ENCODE measurements at places on chromosomes 2 and 18.
A peak's percentile ranks its signal among the peaks of the same experiment; 100 is the strongest.

- no peak for DNase-seq
These were observed 44.5 kb downstream of the KCNF1 start for GRCh38 chr2:10956006-10956790.

GRCh38 chr18:44887227-44887631 is 206.5 kb downstream of the SETBP1 start:
- peak; percentile 70 for DNase-seq

GRCh38 chr18:35387152-35387571 is 10.0 kb upstream of the ZNF396 start:
- DNase-seq = no peak

DNA sequence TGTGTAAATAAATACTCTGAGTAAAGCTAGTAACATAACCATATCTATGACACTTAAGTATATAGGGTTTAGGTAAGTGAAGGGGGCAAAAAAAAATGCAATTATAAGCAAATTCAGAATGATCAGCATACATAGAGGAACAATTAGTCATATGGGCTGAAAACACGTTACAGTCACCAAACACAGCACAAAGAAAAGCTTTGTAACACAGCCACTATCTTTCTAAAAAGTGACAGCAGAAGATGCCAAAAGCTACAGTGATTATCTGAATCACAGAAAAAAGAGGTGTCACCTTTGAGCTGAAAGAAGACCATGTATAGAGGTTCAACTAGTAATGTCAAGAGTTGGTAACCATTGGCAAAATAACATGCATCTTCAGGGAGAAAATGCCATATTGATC is 115.5 kb downstream of the ERBB4 start:
- no peak for DNase-seq

DNA sequence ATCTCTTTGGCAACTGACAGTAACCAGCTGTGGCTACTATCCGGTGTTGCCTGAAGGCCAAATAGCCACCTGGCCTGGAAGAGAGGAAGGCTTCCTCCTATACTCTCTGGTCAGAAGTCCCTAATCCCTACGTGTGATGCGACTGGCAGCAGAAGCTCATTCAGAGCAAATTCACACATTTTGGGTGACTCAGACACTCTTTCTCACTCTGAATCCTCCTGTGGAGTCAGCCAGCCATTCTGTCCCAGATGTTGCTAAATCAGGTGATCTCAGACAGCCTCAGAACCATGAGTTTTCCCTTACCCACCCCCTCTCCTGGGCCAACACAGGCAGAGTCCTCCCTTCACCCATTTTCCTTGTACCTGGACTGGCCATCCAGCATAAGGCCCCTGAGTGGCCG is 34.7 kb downstream of the CFAP53 start:
- no peak for DNase-seq

DNA sequence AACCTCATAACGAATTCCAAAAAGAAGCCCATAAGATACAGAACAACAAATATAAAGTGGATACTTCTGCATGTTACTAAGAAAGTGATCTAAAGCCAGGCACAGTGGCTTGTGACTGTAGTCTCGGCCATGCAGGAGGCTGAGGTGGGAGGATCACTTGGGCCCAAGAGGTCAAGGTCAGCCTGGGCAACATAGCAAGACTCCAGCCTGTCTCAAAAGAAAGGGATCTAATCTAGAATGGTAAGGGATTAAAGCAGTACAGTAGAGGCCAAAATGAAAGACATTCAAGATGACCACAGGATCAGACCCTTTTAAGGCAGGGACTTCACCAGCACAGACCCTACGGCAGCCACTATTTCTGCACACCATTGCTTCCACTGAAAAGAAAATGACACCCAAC is 3.8 kb downstream of the COBLL1 start:
- DNase-seq = no peak

- DNase-seq = no peak
These were observed 141.4 kb downstream of the SPP2 start for GRCh38 chr2:234191819-234192407.

DNA sequence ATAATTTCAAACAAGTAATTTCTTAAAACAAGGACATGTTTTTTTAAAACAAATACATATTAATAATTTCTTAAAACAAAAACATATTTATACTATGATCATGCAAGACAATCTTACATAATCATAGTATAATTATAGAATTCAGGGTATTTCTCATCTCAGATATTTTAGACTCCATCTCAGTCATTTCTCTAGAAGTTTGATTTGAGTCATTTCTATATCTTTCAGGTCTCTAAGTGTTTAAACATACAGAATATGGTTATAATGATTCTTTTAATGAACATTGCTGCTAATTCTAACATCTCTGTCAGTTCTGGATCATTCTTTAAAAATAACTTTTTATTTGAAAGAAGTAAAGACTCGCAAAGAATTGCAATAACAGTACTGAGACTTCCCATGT is 154.2 kb upstream of the KYNU start:
- DNase-seq = peak; percentile 49

DNA sequence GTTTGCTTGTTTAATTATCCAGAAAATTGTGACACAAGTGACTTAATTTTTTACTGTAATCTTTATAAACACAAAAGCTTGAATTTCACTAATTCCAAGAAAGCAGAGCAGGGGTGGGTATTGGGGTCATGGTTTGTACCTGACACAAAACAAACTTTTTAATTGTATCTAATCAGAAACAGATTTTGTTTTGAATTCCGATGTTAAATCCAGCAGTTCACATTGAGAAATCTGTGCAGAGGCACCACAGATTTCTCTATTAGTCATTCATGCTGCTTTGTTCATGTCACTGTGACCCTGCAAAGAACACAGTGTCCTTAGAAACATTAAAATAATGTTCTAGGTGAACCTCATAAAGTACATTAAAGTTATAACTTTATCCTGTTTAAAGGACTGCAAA is 443.4 kb downstream of the NYAP2 start:
- no peak for DNase-seq

DNA sequence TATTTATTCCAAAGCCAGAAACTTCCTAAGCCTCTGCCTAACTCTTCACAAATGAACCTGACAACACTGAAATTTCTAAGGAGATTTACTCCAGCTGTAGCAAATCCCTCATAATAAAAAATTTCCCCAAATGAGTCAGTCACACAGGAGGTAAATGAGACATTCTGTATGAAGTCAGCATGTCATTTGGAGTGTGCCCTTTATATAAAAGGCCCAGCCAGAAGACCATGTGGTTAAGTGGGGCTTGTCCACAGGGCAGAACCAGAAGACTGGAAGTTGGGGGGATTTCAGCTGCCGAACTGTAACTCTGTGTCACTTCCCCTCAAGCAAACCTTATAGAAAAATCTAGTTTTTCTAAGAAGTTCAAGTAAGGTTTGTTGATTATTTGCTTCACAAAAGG is 30.2 kb downstream of the NRP2 start:
- no peak for DNase-seq

GRCh38 chr18:34342960-34343359 is 118.2 kb upstream of the NOL4 start:
- DNase-seq = no peak

- DNase-seq = no peak
These were observed 415.5 kb downstream of the CBLN2 start for GRCh38 chr18:72128649-72129048.

- no peak for DNase-seq
These were observed 98.8 kb downstream of the TRABD2A start for GRCh38 chr2:84781942-84782716.

DNA sequence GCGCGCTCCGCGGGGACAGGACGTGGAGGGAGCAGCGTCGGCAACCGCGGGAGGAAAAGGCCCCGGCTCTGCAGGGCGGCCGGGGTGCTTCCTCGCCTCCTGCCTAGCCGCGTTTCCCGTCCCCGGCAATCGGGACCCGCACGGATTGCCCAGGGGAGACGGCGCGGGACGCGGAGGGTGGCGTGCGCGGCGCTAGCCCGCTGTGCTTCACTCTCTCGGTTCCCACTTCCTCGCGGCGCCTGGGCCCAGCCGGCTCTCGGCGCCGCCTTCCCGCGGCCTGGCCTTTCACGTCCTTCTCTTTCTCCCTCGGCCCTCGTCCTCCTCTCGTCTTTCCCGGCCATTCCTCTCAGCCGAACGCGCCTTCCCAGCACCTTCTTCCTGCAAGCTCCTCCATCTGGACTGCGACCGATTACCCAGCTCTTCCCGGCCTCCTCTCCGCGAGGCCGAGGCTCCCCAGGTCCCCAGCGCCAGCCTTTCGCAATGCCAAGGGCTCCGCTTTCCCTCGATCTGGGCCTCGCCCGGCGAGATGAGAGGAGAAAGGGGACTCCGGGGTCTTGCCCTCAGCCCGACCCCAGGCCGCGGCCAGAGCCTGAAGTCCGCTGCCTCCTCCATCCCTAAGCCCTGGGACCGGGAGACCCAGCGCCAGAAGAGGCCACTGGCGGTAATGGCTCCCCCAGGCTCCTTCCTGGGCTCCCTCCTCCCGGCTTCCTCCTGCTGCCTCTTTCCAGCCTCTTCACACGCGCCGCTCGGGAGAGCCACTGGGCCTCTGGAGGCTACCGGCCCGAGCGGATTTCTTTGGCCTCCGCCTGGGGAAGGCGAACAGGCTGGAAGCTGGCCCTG is 34.3 kb upstream of the ATP6V1B1 start:
- no peak for DNase-seq

- DNase-seq = no peak
These were observed 62.7 kb downstream of the ADD2 start for GRCh38 chr2:70705160-70705850.

DNA sequence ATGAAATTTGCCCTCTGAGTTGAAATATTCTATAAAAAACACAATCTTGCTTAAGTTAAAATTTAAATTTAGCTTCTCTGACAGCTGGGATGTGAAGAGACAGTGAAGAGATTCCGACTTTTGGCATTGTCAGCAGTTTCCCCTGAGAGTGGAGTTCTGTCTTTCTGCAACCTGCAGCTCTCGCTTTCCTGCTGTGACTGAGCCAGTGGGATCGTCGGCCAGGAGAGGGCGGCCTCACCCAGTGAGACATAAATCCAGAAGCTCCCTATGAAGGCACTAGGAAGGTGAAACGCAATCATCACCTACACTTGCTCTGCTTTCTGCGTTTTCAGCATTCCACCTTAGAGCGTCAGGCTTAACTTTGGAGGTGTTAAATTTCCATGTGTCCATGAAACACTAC is 75.4 kb upstream of the HNMT start:
- no peak for DNase-seq

- no peak for DNase-seq
These were observed 882.1 kb upstream of the PIK3C3 start for GRCh38 chr18:41072946-41073345.

DNA sequence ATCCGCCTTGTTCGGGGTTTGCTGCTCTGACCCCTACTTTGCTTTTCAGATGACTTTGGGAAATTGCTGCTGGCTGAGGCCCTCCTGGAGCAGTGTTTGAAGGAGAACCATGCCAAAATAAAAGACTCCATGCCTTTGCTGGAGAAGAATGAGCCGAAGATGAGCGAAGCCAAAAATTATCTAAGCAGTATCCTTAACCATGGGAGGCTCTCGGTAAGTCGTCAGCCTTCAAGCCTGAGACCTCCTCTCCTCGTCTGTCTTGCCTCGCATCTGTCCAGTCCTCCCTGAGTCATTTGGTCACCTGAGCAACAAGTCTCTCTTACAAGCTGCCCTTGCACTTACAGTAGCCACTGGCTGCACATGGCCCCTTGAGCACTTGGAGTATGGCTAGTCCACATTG is 34.7 kb upstream of the MCFD2 start:
- DNase-seq = no peak

GRCh38 chr2:84940088-84940470 is 30.9 kb upstream of the KCMF1 start:
- DNase-seq = no peak

GRCh38 chr2:138274421-138275291 is 226.9 kb upstream of the SPOPL start:
- DNase-seq = no peak

GRCh38 chr18:37450434-37451132 is 115.0 kb downstream of the CELF4 start:
- no peak for DNase-seq

- no peak for DNase-seq
These were observed 1579.7 kb upstream of the SLC39A10 start for GRCh38 chr2:194077366-194077765.

- no peak for DNase-seq
These were observed 17.5 kb upstream of the RAB31 start for GRCh38 chr18:9690418-9691188.

- DNase-seq = no peak
These were observed 25.0 kb upstream of the ARL5A start for GRCh38 chr2:151853070-151853758.

DNA sequence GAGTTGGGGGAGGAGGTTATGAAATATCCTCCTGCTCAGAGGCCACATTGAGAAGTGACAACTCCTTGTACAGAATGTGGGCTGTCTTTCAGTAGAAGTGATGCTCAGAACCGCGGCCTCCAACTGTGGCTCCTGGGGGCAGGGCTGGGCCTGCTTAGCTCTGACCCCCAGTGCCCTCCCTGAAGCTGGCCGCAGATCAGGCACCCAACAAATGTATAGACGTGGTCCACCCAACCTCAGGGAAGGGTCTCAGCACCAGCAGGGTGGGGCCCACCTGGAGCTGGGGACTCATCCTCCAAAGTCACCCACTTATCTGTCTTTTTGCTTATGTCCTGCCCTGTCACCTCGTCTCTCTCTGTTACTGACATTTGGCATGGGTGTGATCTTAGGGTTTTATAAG is 11.1 kb upstream of the BIN1 start:
- DNase-seq = no peak

- DNase-seq = no peak
These were observed 42.8 kb upstream of the MAL start for GRCh38 chr2:94982675-94983074.

- DNase-seq = no peak
These were observed 72.2 kb upstream of the RBM44 start for GRCh38 chr2:237726401-237726830.

DNA sequence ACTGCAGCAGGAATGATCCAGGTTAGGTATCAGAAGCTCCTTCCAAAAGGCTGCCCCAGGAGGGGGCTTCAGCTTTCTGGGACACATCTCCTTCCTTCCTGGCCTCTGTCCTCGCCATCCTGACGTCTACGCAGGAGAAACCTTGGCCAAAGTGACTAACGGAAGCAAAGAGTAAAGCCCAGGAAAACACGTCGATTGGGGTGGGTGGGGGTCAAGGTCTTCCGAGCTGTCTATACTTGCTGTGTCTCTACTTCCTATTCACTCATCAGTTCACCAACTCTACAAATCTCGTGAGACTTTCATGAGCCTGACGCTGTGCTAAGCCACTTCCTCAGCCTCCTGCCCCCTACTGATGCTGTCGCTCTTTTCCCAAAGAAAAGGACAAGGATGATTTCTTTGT is 212.6 kb downstream of the TNS1 start:
- no peak for DNase-seq

Measured in GM06990 (cell line).